ENCODE measurements at places on chromosomes 4 and X. TPM values are rescaled to one million over a fixed set of nuclear protein-coding genes. Genes with fewer than 3 reads are reported as not detected.

The PLP1 gene
- polyA plus RNA-seq: 6.1 TPM

The TLR1 gene
- 4.6 TPM for polyA plus RNA-seq

The VEGFC gene
- 17.4 TPM for polyA plus RNA-seq

The CYLC1 gene
- not detected for polyA plus RNA-seq

The ZFX gene
- polyA plus RNA-seq: 29.2 TPM

The MAGIX gene
- polyA plus RNA-seq: 2.7 TPM

The SMIM31 gene
- polyA plus RNA-seq: 0.24 TPM

DNA sequence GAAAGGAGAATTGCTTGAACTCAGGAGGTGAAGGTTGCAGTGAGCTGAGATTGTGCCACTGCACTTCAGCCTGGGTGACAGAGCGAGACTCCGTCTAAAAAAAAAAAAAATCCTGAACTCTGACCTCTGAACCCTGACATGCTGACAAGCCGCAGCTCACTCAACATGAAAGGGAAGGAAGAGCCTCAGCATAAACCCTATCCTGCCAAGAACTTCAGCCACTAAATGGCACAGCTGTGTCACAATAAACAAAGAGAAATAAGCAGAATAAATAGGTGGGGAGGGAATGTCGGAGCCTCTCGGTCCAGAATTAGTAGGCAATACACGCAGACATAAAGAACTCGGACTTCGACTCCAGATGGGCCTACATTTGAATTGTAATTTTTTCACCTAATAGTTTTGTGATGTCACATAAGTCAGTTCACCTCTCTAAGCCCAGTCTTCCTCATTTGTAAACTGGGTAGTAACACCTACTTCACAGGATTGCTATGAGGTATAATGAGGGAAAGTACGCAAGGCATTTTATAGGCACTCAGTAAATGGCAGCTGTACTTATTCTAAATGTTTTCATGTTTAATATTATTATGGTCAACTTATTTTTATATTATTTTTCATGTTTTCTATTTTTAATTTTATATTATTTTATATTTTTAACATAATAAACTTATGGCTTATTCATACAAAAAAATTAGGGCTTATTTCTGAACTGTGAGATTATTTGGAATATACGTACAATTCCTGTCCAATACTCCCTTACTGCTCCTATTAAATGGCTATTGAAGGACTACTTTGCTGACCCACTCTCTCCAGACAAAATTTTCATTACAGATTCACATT lies 243.4 kb downstream of the SCFD2 start:
- no peak for DNase-seq

GRCh38 chr4:185998791-185999190 lies 70.2 kb upstream of the TLR3 start:
- no peak for DNase-seq

GRCh38 chrX:56564164-56564885 lies 898 bp downstream of the UBQLN2 start:
- peak; percentile 16 for DNase-seq

GRCh38 chr4:77859256-77859655 lies 3.4 kb upstream of the MRPL1 start:
- no peak for DNase-seq

GRCh38 chrX:3609810-3610209 lies 103.6 kb downstream of the PRKX start:
- DNase-seq: no peak

DNA sequence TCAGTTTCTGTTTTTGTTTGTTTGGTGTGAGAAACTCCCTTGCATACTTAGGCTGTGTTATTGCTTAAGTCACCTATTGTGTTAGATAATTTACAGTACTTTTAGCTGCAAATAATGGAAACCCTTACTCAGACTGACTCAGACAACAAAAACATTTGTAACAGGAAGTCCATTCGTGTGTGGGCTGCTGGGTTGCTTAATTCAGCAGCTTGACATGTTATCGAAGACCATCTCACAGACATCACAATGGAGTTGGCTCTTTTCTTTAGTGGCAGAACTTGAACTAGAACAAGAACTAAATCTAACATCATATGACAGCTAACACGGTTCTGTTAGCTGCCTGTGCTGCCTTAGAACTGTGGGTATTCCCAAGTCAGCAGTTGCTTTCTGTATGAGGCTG lies 9.9 kb upstream of the GABRE start:
- no peak for DNase-seq

- no peak for DNase-seq
Measured at GRCh38 chr4:42716996-42717395, 60.1 kb upstream of the ATP8A1 start.

GRCh38 chr4:176864238-176864637 lies 71.5 kb upstream of the VEGFC start:
- no peak for DNase-seq

- no peak for DNase-seq
Measured at GRCh38 chr4:20878806-20879205, 178.5 kb downstream of the PACRGL start.

DNA sequence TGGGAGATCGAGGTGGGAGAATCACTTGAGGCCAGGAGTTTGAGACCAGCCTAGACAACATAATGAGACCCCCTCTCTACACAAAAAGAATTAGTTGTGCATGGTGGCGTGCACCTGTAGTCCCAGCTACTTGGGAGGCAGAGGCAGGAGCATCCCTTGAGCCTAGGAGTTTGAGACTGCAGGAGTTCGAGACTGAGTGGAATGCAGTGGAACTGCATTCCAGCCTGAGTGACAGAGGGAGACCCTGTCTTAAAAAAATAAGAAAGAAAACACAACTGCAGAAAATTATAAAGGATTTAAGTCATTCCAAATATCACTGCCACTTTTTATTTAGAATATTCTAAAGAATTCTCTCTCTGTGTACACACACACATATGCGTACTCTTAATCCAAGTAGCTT lies 18.4 kb downstream of the HPRT1 start:
- no peak for DNase-seq

- no peak for DNase-seq
Measured at GRCh38 chrX:69158166-69158980, 6.9 kb downstream of the PJA1 start.

GRCh38 chr4:123363729-123364128 lies 32.9 kb upstream of the SPRY1 start:
- DNase-seq: no peak

DNA sequence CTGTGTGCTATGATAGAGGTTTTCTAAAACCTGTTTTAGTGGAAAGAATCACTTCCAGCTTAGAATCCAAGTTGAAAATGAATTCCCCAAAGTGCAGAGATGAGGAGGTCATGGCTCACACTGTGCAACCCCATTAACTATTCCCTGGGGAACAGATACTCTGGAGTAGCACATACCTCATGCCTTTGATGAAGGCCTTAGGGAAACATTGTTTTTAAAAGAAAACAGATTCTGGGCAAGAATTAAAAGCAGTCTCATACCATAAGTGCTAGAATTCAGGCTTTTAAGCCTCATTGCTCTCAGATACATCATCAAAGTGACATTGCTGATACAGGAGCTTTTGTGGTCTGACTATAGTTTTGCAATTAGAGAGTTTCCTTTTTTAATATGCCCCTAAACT lies 115.1 kb downstream of the NDST4 start:
- no peak for DNase-seq

DNA sequence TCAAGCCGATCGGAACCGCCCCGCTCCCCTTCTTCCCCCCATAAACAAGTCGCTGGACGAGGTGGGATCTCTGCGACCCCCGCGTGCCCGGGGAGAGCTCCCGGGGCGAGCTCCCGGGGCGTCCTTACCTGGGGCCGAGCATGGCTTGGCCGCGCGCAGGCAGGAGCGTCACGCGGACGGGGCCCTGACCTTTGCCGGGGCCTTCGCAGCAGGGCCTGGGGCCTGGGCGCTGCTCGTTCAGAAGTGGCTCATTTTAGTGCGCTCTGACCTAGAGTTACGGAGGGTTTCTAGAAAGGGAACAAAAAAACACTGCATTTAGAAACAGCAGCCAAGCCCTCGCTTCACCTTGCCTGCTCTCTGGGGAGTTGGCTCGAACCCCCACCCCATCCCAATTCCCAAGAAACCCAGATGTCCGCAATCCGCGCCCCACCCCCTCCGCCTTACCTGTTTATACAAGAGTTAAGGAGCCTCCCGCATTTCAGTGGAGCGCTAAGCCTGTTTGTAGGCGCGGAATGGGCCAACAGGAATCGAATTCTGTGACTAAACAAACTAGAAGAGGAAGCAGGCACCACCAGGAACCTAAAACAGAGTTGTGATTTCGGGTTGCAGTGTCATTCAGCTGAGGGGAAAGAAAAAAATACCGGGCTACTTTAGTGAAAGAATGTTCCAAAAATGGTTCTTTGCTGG lies 814 bp upstream of the RBM47 start:
- DNase-seq: no peak

- no peak for DNase-seq
Measured at GRCh38 chr4:125097729-125098128, 217.0 kb upstream of the FAT4 start.

DNA sequence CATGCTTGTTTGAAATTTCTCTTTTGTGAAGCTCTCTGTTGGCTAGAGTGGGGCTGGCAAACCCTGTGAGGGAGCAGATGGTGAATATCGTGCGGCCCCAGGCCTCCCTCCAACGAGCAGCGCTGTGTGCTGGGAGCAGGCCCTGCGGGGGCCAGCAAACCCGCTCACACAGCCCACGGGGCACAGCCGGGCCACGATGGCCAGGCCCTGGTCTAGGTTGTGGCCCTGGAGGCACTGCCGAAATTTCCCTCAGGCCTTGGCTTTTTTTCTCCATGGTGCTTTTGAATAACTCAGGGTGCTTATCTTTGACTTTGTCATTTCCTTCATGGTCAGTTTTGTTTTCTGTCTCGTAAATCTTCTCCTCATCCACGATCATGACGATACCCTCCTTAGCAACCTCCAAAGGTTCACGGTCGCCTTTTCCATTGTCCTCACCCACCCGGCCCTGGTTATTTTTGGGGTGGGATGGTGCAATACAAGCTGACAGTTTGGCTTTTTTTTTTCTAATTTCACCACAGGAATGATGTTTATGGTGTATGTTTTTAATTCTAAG lies 20.7 kb downstream of the PCGF3 start:
- no peak for DNase-seq

GRCh38 chr4:72567821-72568675 lies 973 bp downstream of the ADAMTS3 start:
- peak; percentile 62 for DNase-seq

- DNase-seq: no peak
Measured at GRCh38 chrX:115297189-115297588, 7.7 kb downstream of the LUZP4 start.

- DNase-seq: no peak
Measured at GRCh38 chrX:136572030-136572429, 40.0 kb downstream of the VGLL1 start.

GRCh38 chr4:23034731-23035130 lies 342.0 kb downstream of the GBA3 start:
- no peak for DNase-seq

DNA sequence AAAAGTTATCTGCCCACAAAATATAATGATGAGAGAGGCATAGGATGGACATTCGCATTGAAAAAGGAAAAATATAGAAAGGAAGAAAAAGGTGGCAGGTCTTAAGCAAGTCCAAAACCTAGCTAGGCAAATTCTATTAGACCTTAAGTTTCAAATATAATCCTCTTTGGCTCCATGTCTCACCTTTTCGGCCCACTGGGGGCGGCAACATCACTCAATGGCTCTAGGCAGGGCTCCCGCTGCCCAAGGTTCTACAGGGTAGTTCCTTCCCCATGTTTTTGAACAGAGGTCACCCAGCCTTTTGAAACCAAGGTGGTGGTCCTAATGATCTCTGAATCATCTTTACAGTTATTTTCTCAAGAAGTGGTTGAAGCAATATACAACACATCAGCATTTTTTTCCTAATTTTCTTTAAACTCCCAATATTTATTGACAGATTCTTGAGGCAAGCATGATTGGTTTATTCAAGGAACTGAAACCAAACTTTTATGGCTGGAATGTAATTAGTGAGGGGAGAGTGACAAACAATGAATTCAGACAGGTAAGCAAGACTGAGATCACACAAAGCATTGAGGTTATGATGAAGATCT lies 309.4 kb downstream of the ANTXR2 start:
- no peak for DNase-seq

Measured in right renal cortex interstitium (tissue), 3 donors.